Cortex of kidney (tissue), 1 donor: ENCODE measurements at places on chromosomes 7 and 10.

GRCh38 chr7:101197991-101198390 is 2.8 kb downstream of the MOGAT3 start:
- no peak for DNase-seq

- DNase-seq: no peak
These were observed 3.0 kb downstream of the SEMA4G start for GRCh38 chr10:100972115-100972903.

GRCh38 chr7:27520815-27521790 is 141.6 kb downstream of the HIBADH start:
- no peak for DNase-seq

GRCh38 chr10:16592378-16592777 is 70.7 kb upstream of the C1QL3 start:
- no peak for DNase-seq

DNA sequence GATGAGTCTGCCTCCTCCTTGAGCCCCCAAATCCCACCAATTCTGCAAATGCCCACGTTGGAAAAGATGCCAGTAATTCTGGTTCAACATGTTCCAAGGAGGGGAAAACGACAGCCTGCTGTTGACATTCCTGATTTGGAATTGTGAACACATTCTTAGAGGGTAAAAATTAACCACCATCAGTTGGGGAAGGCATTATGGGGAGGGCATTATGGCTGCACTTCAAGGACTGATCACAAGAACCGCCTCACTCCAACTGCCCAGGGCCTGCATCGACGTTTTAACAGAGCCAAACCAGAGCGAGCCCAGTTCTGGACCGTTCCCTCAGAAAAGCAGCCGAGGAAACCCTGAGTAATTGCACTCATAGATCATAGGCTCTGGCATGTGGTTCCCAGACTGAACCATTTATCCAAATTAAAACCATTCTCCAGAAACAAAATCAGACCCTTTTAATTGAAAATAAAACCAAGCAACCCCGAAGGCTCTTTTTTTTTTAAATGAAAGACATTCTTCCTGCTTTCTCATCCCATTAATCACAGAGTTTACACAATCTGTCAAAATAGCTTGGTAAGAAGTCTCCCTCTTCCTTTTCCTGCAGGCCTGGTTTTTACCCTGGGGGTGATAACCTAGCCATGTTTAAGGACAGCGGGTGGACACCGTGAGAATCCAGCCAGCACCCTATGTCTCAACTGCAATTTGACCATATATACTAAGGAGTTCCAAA is 8.0 kb downstream of the TNS3 start:
- DNase-seq: no peak

DNA sequence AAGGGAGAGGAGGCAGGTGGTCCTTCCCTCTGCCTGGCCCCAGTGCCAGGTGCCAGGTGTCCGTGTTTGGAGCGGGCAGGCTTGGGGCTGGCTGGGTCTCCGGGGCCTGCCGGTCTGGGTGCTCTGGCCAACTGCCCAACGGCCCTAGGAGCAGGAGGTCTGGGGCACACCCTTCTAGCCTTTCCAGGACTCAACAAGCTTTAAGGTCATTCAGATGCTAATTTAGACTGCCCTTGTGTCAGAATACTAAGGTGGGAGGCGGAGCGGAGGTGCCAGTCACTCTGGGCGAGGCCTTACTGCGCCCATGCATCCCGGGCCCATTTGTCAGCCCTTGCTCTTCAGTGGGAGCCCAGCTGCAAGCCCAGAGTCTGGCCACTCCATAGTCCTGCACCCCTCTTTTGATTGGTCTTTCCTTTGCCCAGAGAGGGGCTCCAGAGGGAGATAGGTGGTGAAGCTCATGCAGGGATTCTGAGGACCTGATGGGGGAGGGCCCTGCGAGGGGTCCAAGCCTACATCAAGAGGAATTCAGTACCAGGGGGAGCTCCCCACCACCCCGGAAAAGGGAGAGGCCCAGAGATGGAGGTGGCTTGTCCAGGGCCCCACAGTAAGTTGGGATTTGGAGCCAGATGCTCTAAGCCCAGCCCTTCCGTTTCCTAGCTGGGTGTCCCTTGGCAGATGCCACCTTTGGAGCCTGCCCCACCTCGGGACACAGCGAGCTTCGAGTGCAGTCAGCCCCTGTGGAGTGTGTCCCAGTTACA is 1.3 kb downstream of the PGAM2 start:
- DNase-seq: no peak
